Activated B cell treated with CpG ODN at 0.5 μM for 24 hours (primary cell): ENCODE measurements at places on chromosomes 11 and 22. TPM values are rescaled to one million over a fixed set of nuclear protein-coding genes. Genes with fewer than 3 reads are reported as not detected.

MB gene
- total RNA-seq: not detected in 2 replicates

DNA sequence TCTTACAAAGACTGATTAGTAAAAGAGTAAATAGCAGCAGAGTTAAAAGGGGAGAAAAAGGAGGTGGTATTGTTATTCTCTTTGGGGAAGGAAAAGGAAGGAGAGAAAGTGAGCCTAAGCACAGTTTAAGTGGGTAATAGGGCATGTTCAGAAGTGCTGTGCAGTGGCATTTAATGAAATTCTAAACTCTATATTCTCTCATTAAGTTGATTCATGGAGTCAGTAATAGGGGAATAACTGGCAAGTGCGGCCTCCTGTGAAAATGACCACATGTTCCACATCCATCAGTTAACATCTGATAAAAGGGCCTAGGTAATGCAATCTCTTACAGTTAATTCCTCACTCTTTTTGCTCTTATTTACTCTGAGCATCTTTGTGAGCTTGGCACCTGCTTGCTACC, 516.7 kb downstream of the JRKL start:
- no peaks in the 10 kb centered on the region for H3K36me3 ChIP-seq
- H3K4me1 ChIP-seq: no peaks in the 10 kb centered on the region
- no peak for DNase-seq
- no peak overlapping the region for H3K27ac ChIP-seq

GRCh38 chr22:40289991-40290459, 56.3 kb upstream of the ADSL start:
- peak overlapping the region; percentile 9 for H3K27ac ChIP-seq
- peaks cover 12% of the 10 kb centered on the region for H3K4me1 ChIP-seq
- H3K27me3 ChIP-seq: no peaks in the 10 kb centered on the region
- H3K4me3 ChIP-seq: no peak overlapping the region
- H3K36me3 ChIP-seq: peaks cover 80% of the 10 kb centered on the region

GRCh38 chr11:123452794-123453193, 22.7 kb downstream of the GRAMD1B start:
- DNase-seq: no peak
- no peak overlapping the region for H3K27ac ChIP-seq
- no peak overlapping the region for H3K4me3 ChIP-seq

DNA sequence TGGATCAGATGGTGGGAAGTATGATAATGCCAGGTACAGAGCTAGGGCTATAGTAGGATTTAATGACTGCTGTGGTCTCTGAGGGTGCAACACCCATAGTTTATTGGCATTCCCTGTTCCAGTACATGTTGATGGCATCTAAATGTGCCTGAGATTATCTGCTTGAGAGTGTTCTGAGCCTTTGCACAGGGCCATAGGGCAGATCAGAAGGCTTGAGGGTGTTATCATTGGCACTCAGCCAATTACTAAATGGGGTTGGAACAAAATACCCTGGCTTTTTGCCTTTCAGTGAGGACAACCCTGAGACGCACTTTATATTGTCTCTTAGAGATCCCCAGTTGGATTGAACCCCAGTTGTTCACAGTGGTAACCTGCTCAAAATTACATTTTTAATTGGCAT, 6.7 kb downstream of the SLC5A12 start:
- no peaks in the 10 kb centered on the region for H3K4me1 ChIP-seq
- no peak overlapping the region for H3K27ac ChIP-seq
- no peaks in the 10 kb centered on the region for H3K36me3 ChIP-seq
- H3K27me3 ChIP-seq: no peaks in the 10 kb centered on the region

DNA sequence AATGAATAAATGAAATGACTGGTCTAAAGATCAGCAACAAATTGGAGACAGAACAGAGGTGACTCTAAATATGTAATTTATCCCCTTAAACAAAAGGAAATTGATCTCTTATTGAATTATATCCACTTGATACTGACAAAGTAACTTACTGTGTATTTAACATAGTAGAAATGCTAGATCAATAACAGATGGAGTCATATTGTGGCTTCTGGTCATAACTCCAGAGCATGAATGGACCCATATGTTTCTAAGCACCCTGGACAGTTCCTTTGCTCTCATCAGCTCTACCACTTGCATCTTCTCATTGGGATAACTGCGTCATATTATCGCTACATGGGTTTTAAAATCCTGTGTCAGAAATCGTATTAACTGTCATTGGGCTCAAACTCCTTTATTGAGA, 222.3 kb downstream of the ETS1 start:
- H3K4me3 ChIP-seq: no peak overlapping the region
- peaks cover 23% of the 10 kb centered on the region for H3K4me1 ChIP-seq
- no peaks in the 10 kb centered on the region for H3K27me3 ChIP-seq

DNA sequence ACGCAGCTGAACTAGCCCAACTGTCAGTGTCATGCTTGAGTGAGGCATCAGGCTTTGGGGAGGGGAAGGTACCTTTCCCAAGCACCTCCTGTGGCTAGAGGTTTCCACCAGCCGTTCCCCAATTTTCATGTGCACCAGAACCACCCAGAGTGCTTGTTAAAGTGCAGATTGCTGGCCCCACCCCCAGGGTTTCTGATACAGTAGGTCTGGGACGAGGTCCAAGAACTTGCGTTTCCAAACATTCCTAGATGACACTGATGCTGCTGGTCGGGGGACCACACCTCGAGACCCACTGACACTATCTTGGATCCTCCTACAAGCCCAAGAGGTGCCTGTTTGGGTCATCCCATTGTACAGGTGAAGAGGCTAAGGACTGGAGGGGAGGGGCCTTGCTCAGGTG, 59.8 kb downstream of the PDE2A start:
- H3K36me3 ChIP-seq: no peaks in the 10 kb centered on the region
- H3K4me3 ChIP-seq: no peak overlapping the region
- H3K27me3 ChIP-seq: peaks cover 5% of the 10 kb centered on the region
- H3K27ac ChIP-seq: peak overlapping the region; percentile 9
- no peak for DNase-seq
- peaks cover 20% of the 10 kb centered on the region for H3K4me1 ChIP-seq

DNA sequence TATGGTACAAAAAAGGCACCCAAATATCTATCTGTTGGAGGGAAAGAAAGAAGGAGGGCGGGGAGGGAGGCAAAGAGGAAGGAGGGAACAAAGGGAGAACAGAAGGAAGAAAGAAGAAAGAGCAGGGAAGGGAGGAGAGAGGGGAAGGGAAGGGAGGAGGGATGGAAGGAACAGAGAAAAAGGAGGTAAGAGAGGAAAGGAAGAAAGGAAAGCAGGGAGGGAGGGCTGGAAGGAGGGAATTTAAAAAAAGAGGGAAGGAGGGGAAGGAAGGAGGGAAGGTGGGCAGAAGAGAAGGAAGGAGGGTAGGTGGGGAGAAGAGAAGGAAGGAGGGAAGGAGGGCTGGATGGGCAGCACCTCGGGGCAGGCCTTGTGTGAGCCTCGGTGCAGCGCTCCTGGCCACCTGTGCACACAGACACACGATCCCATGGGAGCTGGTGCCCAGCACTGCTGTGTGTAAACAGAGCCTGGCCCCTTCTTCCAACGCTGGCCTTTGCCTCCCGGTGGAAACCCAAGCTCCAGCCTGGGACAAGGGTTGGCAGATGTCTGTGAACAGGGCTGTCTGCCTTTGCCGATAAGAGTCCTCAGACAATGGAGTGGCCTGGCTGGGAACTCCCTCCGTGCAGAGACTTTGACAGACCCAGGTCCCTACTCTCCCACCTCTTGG, 23.2 kb downstream of the SMIM38 start:
- no peaks in the 10 kb centered on the region for H3K4me1 ChIP-seq
- no peak for DNase-seq
- peaks cover 9% of the 10 kb centered on the region for H3K27me3 ChIP-seq
- no peak overlapping the region for H3K27ac ChIP-seq
- H3K4me3 ChIP-seq: no peak overlapping the region

DNA sequence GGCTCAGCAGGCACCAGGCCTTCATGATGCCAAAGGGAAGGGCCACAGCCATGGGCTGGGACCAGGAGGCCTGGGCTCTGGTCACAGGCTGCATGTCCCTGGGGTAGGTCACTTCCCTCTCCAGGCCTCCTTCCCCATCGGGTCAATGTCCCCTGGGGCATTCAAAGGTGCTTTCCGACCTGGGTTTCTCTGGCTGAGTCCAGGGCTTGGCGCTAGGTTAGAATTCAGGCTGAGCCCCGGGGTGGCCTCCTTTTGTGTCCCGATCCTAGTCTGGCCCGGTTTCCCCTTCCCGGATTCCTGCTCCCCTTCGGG, 12.2 kb downstream of the MAFF start:
- H3K36me3 ChIP-seq: no peaks in the 10 kb centered on the region
- no peaks in the 10 kb centered on the region for H3K27me3 ChIP-seq
- peak overlapping the region; percentile 18 for H3K27ac ChIP-seq
